NCI-H1694 treated with DMSO at 0.1 percent for 48 hours (cell line): ENCODE measurements at places on chromosomes 7 and 10.

DNA sequence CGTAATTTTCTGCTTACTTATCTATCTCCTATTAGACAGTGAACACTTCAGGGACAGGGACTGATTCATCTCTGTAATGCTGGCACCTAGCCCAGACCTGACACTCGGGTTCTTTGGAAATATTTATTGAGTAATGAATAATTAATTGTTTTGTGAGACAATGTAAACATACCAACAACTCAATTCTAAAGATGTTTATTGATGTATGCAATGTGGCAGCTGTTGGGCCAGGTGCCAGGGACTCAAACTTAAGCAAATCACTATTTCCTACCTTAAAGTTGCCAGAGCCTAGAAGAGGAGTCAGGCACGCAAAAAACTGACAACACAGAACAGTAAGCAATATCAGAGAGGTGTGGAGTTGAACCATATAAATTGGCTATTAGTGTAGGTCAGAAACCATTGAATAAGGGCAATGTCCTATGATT lies 63.6 kb upstream of the BMPER start:
- DNase-seq, result peak; percentile 61

DNA sequence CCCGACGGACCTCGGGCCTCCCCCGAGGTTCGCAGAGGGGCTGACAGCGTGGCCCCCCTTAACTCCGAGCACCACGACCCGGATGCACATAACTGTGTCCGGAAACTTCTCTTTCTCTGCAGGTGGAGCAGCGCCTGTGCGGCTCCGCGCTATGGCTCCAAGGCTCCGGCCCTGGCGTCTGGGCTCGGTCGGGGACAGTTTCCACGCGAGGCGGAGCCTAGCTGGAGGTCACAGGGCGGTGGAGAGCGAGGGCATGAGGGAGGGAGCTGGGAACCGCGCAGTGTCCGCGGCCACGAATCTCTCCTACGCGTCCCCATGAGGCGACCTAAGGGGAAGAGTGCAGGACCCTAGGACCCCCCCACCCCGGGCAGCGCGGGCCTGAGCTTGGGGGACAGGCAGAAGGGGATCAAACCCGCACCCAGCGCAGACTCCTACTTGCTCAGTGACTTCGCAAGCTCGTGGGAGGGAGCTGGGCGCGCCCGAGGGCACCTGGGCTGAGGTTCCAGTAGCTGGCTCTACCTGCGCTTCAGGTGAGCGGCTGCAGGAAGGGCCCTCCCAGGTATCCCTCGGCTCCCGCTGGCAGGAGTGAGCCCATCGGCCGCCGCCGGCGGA lies 8.6 kb upstream of the MNX1 start:
- DNase-seq, result no peak

GRCh38 chr7:91266067-91266688 lies 1.9 kb downstream of the FZD1 start:
- DNase-seq, result no peak

DNA sequence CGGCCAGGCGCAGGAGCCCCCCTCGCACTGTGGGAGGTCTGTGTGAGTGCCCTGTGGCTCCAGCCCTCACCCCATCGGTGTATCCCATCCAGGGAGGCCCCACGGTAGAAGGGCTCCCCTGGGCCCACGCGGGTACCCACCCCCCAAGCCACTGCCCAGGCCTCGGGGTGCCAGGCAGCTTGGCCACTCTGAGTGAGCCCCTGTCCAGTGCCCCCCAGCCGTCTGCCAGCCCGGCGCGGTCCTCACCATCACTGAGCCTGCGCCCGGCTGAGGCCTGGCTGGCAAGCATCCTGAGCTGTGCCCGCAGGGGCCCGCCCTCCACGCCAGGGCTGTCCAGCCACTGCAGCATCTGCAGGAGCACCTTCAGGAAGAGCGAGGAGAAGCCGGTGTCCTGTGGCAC lies 19.2 kb upstream of the MICALL2 start:
- no peak for DNase-seq

- no peak for DNase-seq
Observed at GRCh38 chr10:104053201-104053600, 32.5 kb downstream of the COL17A1 start.

- DNase-seq, result no peak
Observed at GRCh38 chr10:24721229-24722106, 2.2 kb downstream of the ARHGAP21 start.

GRCh38 chr10:104299031-104299904 lies 30.3 kb downstream of the GSTO2 start:
- no peak for DNase-seq
